ENCODE measurements at places on chromosomes 7 and 10.

- DNase-seq: no peak
These were observed 3.9 kb upstream of the BLVRA start for GRCh38 chr7:43754596-43754995.

GRCh38 chr7:135933509-135934188, 43.5 kb downstream of the MTPN start:
- no peak for DNase-seq

- no peak for DNase-seq
These were observed 185.0 kb downstream of the TCERG1L start for GRCh38 chr10:131126321-131127137.

GRCh38 chr10:100978121-100978900, 9.0 kb downstream of the MRPL43 start:
- no peak for DNase-seq

DNA sequence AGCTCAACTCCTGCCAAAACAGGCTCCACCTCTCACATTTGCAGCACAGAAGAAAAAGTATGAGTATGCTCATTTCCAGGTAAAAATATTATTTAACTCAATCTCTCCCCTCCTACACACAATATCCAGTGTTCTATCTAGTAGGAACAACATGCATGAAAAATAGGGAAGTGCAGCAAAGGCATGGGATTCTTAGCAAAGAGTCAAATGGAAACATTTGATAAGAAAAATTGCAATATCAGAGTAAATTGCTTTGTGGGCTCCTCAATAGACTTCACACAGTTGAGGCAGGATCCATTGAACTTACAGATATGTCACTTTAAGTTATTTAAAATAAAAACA, 150.9 kb downstream of the ANK3 start:
- no peak for DNase-seq

GRCh38 chr10:3668966-3669330, 116.1 kb downstream of the KLF6 start:
- DNase-seq: no peak

GRCh38 chr7:90474284-90475210, 5.1 kb downstream of the PTTG1IP2 start:
- no peak for DNase-seq

- no peak for DNase-seq
These were observed 9.8 kb downstream of the SLC13A4 start for GRCh38 chr7:135718219-135718618.

GRCh38 chr7:88256906-88257305, 37.1 kb upstream of the SRI start:
- DNase-seq: no peak

DNA sequence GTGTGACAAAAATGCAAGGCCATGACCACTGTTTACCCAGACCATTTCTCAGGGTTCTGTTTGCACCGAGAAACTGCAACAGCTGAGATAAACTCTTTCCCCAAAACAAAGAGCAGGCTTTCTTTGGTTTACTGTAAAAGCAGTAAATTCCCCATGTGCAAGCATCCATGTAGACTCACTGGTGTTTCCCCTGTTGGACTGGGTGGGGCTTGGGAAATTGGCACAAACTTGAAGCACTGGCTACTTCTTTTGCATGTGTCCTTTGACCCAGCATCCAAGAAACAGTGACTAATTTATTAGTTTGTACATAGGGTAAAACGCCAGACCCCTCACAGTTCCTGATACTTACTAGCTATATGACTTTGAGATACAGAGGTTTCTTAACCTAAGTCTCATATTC, 12.3 kb downstream of the IQUB start:
- DNase-seq: no peak

GRCh38 chr7:130995252-130996081, 261.5 kb upstream of the KLF14 start:
- DNase-seq: no peak

- DNase-seq: no peak
These were observed 1120.0 kb downstream of the SORCS1 start for GRCh38 chr10:106044503-106044902.

DNA sequence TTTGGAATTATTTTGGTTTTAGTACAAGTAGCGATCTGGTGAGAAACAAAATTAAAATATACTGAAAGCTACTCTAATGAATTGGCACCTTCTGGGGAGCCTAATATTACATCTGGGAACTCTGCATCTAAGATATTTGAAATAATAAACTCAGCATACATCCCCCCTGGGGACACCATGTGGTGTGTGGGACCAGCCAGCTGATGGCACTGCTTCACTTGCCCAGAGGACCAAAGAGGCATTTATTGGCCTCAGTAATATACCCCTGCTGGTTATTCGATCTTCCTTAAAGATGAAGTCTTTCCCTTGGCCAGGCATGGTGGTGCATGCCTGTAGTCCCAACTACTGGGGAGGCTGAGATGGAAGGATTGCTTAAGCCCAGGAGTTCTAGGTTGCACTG, 195.1 kb upstream of the AUTS2 start:
- no peak for DNase-seq

DNA sequence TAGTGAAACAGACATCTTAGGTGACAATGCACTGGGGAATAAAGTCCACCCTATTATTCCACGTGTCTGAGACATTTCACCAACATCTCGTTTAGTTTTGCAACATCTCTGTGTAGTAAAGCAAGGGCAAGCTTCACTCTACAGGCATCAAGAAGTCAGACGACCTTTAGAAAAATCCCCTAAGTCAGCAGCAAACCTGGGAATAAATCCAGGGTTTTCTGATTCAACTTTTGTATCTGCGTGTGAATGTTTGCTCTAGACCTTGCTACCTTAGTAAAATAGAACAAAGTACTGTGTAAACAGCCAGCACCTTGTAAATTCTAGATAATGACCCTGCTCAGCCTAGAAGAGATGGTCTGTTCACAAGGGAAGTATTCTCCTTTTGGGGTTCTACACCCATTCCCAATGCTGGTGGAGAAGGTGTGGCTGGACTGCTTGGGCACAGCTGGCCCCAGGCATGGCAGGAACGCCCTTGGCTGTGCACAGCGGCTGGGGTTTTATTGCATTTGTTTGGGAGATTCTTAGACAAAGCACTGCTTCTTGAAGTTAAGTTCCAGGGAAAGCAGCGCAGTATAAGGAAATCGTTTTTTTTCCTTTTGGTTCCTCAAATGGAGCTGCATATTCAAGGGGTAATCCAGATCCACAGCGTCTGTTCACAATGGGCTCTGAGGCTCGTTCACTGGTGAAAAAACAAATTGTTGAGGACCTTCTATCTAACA, 38.3 kb upstream of the GALNTL5 start:
- no peak for DNase-seq

DNA sequence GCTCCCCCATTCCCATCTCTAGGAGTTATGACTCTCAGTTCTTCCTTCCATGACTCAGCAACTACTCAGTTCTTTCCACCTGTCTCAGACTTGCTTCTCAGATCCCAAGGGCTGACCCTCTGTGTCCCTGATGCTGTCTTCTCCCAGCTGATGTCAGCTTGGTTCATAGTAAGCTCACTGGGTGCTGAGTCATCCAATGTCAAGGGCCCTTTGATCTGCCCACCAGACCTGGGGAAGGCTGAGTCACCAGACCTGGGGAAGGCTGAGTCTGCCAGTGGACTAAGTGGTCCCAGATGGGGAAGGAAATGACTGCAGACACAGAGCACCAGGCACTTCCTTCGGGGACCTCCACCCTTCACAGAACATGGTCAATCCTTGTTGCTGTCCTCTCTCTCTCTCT, 76.1 kb upstream of the ZEB1 start:
- peak; percentile 21 for DNase-seq

Measured in CD4-positive, alpha-beta T cell treated with Interleukin-15 for 1 hour (primary cell).